ENCODE measurements at places on chromosomes 11 and 22.
A peak's percentile ranks its signal among the peaks of the same experiment; 100 is the strongest.

GRCh38 chr11:83057721-83058120 is 14.0 kb downstream of the RAB30 start:
- no peak for DNase-seq

- no peak for DNase-seq
These were observed 585.3 kb upstream of the FAT3 start for GRCh38 chr11:91639359-91639758.

- DNase-seq, result no peak
These were observed 6.0 kb downstream of the CBX7 start for GRCh38 chr22:39146256-39147101.

GRCh38 chr11:11425806-11426205 is 72.8 kb upstream of the CSNK2A3 start:
- no peak for DNase-seq

GRCh38 chr11:125842321-125842948 is 9.3 kb downstream of the PATE4 start:
- no peak for DNase-seq

DNA sequence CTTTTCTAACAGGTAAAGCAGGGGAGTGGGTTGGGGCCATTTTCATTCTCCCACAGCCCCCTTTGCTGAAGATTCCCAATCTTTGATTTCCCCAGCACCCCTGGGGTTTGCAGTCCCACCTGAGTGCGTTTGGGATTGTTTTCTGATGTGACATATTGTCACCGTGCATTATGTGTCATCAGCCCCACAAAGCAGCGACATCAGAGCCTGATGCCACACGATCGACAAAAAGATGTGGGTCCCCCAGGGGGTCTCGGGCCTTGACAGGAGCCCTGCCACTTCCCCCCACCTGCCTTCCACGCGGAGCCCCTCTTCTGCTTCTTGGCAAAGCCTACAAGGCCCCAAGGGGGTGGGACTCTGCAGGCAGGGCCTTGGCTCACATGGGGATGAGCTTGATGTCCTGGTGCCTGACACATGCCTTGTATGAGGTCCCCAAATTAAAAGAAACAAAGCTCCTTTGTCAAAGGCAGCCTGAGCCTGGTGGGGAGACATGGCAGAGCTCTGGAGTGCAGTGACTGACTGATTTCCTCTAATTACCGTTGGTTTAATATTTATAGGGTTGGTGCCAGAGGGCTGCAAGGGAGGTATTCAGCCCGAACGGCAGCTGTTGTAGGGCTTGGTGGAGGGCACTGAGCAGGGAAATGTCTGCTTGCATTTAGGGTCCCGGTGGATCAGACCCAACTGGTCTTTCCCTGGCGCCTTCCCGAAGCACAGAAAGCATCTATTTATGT is 149.2 kb downstream of the MIAT start:
- no peak for DNase-seq

DNA sequence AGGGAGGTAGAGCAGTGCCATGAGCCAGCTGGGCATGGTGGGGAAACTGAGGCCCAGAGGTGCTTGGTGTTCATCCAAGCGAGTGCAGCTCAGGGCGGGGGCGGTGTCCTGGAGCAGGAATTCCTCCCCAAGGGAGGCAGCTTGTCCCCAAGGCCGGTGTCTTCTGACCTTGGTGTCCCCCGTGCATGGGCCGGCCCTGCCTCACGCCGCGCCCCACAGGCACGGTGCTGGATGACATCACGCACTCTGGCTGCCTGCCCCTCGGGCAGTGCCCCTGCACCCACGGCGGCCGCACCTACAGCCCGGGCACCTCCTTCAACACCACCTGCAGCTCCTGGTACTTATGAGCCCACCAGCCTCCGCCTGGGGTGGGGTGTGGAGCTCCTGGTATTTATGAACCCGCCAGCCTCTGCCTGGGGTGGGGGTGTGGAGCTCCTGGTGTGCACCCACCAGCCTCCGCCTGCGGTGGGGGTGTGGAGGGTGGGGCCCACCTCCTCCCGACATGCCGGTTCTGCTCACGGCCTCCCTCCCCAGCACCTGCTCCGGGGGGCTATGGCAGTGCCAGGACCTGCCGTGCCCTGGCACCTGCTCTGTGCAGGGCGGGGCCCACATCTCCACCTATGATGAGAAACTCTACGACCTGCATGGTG is 6.7 kb downstream of the MUC5B start:
- DNase-seq, result no peak

DNA sequence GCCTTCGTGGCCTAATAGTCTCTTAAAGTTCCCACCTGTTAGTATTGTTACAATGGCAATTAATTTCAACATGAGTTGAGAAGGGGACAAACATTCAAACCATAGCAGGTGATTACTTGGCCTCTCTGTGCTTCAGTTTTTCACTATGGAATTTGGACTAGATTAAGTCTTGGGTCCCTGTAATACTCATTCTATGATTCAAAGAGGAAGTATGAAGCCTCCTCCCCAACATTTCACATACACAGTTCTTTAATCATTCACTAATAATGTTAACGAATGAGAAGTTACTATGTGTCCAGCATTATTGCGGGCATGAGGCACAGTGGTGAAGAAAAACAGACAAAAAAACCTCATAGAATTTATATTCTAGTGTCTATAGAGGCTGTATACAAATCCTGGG is 19.9 kb upstream of the USP47 start:
- DNase-seq, result no peak

GRCh38 chr11:36431429-36432092 is 78.5 kb downstream of the TRAF6 start:
- peak; percentile 54 for DNase-seq

DNA sequence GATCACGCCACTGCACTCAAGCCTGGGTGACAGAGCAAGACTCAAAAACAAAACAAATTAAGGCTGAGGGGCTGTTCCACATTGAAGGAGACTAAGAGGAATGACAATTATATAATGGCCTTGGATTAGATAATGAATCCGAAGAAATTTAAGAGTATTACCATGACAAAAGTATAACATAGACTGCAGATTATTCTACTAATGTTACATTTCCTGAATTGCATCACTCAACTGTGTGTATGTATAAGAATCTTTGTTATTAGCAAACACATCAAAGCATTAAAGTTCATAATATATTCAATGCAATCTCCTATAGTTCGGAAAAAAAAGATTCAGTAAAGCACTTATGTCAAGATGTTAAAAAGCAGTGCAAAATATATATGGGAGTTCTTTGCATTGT is 27.5 kb downstream of the CSTF3 start:
- no peak for DNase-seq

DNA sequence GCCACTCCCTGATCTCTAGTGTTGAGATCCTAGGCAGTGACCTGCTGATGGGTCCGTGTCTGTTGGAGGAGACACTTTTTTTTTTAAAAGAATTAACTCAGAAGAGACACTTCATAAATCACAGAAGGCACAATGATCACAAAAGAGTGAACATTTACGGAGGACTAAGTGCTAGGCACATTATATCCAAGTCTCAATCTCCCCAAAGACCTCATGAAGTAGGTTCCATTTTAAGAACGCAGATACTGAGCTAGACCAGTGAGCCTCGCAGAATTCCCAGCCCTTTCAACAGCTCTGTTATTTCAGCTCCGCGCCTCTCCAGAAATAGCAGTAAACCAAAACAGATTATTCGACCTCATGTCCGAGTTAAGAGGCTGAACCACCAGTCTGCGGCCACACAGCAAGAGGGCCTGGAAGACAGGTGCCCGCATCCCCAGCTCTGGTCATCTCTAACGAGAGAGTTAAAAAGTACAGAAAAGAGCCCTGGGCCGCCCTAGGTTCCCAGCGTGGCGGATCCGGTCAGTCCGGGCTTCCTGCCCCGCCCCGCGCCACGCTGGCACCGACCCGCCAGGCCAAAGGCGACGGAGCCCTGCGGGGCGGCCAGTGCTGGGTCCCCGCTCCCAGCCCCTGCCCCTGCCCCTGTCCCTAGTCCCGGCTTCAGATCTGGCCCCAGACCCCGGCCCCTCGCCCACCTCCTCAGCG is 612 bp downstream of the XBP1 start:
- peak; percentile 43 for DNase-seq

DNA sequence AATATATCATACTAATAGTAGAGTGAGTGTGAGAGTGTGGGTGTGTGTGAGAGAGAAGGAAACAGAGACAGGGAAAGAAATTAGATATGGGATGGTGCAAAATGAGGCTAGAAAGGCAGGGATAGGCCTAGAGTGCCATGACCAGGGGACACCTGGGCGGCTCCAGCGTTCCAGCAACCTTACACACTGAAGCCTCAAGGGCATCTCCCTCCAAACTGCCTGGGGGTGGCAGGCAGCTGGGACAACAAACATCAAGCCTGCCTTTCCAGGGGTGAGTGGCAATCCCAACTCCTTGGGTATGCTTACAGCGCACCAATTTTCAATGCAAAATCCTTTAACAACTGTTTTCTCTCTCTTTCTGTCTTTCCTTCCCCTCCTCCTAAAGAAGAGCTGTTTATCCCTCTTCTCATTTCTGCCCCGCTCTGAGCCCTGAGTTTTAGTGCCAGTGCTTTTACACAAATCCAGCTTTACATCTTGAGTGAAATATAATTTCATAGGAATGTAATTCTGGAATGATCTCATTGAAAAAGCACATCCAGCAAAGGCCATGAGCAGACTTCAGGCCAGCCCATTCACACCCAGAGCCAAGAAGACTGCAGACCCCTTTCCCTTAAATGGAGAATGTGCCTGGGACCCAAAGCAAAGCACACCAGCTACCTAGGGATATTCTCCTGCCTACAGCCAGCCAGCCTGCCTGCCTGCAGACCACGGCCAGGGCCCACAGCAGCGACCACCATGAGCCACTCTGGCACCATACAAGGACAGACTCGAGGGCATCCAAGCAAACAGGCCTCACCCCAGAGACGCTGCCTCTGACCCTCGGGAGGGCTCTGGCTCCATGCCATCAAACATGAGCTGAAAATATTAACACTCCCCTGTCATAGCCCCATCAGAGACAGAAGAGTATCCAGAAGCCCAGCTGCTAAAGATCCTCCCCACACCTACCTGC is 90.3 kb downstream of the RPL27A start:
- no peak for DNase-seq

DNA sequence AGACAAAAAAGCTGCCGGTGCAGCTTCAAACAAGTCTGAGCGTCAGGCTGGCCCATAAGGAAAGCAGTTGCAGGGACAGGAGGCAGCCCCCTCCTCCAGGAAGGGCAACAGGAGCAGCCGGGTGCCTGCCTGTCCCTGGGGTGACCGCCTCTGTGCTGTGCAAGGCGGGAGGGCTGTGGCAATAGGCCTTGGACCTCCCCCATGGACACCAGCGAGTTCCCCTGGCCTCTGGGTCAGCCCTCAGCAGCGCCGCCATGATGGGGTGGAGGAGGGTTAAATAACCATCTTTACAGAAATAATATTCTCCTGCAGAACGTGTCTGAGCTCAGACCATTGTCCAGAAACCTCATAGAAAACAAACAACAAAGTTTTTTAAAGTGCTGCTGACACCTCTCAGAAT is 3.3 kb upstream of the TMPRSS4 start:
- no peak for DNase-seq

DNA sequence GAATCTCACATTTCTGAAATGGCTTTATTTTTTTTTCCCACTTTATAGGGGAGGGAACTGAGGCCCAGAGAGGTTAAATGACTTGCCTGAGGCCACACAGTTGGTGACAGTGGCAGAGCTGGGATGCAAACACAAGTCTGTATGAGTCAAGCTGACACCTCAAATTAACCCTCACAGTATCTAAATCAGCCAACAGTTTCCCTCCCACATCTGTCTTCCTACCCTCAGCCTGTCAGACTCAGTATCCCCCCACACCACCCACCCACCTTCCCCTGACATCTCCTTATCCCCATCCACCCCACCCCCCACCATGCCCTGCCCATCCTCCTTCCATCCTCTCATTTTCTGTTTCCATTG is 95.2 kb downstream of the TP53I11 start:
- no peak for DNase-seq

DNA sequence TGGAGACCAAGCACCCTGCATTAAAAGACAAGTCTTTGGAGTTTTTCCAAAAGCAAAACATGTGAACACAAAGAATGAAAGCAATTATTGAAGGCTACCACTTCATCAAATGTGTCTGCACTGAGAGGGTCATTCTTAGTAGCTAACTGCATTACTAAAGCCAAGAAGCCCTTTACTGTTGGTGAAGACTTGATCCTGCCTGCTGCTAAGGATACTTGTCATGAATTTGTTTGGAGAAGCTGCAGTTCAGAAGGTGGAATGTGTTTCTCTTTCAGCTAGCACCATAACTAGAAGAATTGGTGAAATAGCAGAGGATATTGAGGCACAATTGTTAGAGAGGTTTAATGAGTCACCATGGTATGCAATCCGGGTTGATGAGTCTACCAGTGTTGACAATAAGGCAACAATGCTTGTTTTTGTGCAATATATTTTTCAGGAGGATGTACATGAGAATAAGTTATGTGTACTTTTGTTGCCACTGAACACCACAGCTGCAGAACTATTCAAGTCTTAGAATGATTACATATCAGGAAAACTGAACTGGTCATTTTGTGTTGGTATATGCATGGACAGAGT is 457.3 kb upstream of the ISX start:
- no peak for DNase-seq

GRCh38 chr11:85827748-85828639 is 17.1 kb upstream of the SYTL2 start:
- DNase-seq, result peak; percentile 15

DNA sequence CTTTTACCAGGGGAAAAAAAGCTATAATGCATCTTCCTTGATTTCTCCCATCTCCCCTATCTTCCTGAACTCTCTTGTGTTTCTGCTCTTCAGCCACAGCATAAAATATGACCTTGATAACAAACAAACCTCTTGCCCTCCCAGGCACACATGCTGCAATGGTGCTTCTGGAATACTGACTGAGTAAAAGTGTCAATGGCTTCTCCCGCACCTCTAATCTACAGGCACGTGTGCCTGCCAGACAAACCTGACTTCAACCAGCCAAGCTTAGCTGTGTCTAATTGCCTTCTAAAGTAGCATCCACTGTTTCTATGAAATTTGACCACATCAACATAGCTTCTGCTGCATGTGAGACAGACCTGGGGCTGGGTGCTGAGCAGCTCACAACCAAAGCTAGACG is 12.7 kb downstream of the OPCML start:
- DNase-seq, result no peak

DNA sequence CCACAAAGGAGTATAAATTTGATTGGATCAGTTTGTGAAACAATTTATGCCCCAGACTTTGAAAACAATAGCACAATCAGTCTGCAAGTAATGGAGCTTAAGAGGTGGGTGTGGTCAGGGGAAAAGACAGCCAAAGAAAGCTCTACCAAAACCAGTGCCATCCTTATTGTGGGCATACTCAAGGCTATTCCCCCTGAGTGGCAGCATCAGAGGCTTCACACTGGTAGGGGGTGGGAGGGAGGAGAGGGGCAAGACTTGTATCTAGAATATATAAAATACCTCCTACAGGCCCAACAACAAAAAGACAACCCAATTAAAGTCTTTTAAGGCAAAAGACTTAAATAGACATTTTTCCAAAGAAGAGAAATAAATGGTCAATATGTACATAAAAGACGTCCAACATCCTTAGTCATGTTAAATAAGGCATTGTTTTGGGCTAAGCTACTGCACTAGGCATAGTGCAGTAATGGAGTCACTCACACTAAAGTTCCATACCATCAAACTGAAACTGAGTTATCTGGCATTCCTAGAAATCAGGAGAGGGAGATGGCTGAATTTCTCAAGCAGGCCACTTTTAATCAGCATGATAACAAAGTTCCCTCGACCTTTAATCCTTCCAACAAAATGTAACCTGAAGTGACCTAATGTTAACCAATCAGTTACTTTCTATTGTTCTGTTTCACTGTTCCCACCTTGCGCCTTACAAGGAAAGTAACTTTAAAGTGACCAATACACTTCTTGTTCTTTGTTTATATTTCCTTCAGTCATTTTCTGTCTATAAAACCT is 24.8 kb downstream of the NARS2 start:
- no peak for DNase-seq

GRCh38 chr22:20825624-20826023 is 33.0 kb downstream of the PI4KA start:
- DNase-seq, result no peak

GRCh38 chr11:5367448-5368074 is 16.1 kb upstream of the OR51M1 start:
- no peak for DNase-seq
